AG09319 (cell line): ENCODE measurements at places on chromosomes 1 and 21.

GRCh38 chr1:3702528-3702927, 49.7 kb upstream of the CCDC27 start:
- no peak for DNase-seq

- DNase-seq = no peak
These were observed 115.0 kb downstream of the FCRL5 start for GRCh38 chr1:157437296-157437695.

GRCh38 chr1:222627232-222627631, 9.3 kb downstream of the MIA3 start:
- no peak for DNase-seq

DNA sequence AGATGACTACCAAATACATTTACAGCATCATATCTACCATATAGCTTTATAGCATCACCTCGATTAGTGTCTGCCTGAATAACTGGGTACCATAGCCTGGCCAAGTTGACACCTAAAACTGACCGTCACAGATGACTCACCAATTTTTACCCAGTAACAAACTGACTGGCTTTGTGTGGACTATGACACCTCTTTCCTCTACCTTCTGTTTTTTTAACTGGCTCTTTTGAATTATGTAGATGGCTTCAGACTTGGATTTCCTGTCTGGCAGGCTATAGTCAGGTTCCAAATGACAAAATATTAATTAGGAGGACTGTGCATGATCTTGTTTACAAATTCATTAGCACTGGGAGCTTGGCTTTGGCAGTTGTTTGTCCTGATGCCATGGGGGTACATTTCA, 360.3 kb downstream of the TGFB2 start:
- no peak for DNase-seq

GRCh38 chr1:232335261-232335660, 294.7 kb downstream of the SIPA1L2 start:
- no peak for DNase-seq

GRCh38 chr1:164764333-164764732, 205.3 kb downstream of the PBX1 start:
- DNase-seq = no peak

- no peak for DNase-seq
These were observed 382.3 kb downstream of the HHIPL2 start for GRCh38 chr1:222165629-222166028.

GRCh38 chr1:98669355-98670296, 8.1 kb downstream of the SNX7 start:
- DNase-seq = no peak

GRCh38 chr1:101008229-101008834, 17.3 kb downstream of the DPH5 start:
- DNase-seq = no peak

- no peak for DNase-seq
These were observed 2.3 kb downstream of the PADI3 start for GRCh38 chr1:17251246-17251645.

DNA sequence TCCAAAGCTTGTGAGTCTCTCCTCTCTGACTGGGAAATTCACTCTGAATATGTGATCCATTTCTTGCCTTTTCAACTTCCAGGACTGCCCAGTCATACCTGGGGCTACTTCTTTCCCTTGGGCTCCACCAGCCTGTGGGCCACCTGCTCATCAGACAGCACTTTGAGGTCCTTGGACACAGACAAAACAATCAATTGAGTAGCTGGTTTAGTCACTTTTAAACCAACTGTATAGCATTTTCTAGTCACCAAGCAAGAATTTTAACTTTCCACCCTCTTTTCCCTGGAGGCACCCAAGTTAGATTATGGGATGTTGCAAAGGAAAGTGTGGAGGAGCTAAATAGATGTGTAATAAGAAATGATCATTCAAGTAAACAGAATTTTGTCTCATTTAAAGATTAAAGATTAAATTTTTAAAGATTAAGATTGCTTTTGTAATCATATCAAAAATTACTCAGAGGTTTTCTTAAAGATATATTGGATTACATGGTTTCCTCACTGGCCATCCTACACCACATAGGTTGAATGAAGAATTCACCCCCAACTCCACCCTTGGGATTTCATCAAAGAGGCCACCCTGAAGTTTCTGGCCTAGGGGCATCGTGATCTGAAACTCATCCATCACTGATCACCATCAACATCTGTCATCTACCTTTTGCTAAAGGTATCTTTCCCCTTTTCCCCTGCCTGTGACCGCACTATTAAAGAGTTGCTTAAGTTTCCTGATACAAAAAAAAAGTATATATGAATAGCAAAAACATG, 219.2 kb upstream of the NR5A2 start:
- DNase-seq = no peak

DNA sequence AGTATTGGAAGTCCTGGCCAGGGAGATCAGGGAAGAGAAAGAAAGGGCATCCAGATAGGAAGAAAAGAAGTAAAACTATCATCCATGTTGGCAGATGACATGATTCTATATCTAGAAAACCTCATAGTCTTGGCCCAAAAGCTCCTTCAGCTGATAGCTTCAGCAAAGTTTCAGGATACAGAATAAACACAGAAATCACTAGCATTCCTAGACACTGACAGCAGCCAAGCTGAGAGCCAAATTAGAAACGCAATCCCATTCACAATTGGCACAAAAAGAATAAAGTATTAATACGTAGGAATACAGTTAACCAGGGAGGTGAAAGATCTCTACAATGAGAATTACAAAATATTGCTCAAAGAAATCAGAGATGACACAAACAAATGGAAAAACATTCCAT, 44.6 kb downstream of the ZFYVE9 start:
- DNase-seq = no peak

DNA sequence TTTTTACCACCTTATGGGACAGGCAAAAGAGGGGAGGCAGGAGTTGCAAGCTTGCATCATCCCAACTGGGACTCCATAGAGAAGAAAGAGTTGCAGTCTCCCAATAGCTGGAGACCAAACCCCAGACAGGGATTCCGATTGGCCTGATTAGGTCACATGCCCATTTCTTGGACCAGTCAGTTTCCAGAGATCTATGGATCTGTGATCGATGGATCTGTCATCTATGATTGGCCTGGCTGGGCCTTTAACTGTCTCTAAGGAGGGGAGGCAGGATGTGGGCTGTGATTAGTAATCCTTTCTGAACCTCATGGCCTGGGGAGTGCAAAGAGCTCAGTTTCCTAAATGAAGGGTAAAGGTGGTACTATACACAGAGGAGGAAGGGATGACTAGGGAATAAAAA, 252.1 kb downstream of the MATN1 start:
- DNase-seq = no peak

- DNase-seq = no peak
These were observed 6.0 kb upstream of the LINGO4 start for GRCh38 chr1:151811181-151811580.

DNA sequence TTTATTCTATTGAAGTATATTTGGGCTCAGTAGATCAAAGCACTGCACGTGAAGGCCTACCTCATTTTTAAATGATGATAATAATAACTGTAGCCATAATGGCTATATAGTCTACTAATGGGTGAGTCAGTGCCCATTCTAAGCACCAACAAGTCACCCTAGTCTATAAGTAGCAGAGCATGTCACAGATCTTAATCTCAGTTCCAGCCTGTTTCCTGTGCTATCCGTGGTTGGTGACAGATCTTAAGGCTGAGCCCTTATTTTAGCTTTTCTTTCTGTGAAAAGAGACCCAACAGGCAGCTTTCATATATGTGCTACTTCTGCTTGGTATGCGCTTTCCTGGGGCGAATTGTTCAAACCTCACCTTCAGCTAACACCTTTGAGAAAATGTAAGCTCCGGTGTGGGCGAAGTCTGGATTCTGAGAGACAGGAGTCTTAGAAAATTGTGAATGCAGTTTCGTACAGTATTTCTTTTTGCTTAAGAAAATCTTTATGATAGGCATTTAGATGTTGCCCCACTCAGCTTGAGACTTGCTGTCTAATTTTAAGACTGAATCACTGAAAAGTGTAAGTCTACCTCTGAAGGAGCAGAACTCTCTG, 59.6 kb downstream of the FMN2 start:
- DNase-seq = no peak

DNA sequence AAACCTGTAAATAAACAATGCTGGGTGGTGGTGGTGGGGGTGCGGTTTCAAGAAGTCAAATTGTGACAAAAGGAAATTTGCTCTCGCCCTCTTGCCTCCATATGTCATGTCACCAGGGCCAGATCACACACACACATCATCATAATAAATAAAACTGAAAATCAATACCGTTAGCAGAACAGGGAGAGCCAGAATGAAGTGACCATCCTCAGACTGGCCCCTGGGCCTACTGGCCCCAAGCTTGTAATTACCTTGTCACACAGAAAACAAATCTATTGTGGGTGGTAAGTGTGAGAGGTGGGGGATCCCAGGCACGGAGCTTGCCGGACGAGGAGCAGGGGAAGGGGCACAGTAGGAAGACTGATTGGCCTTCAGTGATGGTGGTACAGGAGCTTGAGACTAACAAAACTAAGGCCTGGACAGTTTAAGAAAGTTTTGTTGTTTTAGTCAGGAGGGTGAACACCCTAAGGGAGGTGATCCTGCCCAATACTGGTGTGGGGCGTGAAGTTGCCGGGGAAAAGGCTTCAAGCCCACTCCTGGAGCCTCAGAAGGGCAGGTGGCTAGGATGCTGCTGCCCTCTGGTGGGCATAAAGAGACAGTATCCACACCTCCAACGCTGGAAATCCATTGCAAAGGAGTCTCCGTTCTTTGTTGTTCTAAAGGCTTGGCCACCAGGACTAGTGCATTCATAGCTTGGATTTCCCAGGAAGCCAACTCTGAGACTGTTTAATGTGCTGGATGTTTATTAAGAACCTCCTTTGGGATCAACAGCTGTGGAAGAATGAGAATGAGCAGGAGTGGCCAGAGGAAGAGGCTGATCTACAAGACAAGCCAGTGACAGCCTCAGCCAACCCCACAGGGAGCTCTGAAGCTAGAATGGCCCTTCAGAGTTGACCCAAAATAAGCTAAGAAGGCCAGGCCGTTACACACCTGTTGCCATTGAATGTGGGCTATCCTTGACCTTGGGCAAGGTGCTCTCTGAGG, 8.1 kb upstream of the C1orf216 start:
- no peak for DNase-seq
